ENCODE measurements at places on chromosomes 7 and 10. TPM values are rescaled to one million over a fixed set of nuclear protein-coding genes. Genes with fewer than 3 reads are reported as not detected.

DNA sequence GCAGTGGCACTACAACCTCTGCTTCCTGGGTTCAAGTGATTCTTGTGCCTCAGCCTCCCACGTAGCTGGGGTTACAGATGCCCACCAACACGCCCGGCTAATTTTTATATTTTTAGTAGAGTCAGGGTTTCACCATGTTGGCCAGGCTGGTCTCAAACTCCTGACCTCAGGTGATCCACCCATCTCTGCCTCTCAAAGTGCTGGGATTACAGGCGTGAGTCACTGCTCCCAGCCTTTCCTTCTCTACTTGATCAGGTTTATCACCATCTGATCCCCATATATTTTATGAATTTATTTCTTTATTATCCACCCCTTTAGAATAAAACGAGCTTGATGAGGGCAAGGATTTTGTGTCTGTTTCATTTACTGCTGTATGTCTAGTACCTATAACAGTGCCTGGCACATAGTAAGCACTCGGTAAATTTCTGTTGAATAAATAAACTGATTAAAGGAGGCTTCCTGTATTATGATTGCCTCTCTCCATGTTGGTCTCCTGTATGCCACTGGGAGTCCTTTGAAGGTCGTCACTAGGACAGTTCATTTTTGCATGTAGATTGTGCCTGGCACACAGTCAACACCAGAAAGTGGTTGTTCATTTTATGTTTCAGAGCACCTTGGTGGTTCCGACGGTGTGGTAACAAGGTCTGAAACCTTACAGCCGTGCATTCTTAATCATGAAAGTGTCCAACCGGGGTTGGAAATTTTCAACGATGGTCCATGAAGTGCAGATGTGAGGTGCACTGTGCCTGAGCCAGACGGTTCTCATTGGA, 9.6 kb upstream of the EIF3A start:
- no peak for DNase-seq

DNA sequence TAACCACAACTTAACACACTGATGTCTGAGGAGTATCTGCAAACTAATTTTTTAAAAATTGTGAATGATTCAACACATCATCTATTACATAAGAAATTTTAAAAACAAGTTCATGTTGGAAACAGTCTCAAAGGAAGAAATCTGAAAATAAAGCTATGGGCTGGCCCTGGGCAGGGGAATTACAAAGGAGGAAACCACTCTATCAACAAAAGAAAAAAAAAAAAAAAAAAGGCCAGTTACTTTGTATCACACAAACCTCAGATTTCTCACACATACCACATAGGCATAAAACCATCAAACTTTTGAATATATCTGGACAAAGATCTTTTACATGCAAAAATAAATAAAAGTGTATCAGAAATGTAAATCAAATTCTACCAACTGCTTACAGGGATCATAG, 20.8 kb downstream of the TIAL1 start:
- no peak for DNase-seq

DNA sequence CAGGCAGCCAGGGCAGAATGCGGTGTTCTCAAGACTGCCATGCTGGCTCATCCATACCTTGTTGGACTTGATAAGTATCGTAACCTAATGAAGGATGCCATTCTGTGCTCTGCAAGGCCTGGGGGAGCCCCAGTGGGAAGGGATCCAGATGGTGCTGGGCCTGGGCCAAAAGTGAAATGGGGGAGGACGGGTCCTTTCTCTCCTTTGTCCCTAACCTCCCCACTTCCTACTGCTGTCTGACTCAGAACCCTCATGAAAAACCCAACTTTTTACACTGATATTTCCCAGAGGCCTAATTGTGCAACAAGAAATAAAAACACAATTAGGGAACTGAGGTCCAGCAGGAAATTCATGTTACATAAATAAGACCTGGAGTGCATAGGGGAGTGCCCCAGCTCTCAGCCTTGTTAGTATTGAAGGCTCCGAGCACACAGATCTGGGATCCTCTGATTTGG, 193.7 kb upstream of the SVIL start:
- no peak for DNase-seq

DNA sequence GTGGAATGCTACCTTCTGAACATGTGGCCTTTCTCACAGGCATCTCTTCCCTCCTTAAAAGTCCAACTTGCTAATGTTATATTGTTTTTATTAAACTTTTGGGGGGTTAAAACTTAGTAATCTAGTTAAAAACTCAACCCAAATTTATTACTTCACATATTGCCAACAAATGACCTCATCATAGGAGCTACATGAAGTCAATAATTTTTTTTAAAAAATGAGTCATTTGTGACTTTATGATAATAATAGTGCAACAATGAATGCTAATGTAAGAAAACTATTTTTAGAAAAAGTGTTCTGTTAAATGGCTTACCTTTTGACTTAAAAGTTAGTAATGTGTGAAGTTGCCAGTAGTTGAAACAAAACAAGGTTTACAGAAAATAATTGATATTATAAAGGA, 325.9 kb upstream of the FZD1 start:
- DNase-seq, result no peak

BAMBI gene
- 13.2 TPM for total RNA-seq
